ENCODE measurements at places on chromosomes 5 and 9. TPM values are rescaled to one million over a fixed set of nuclear protein-coding genes. Genes with fewer than 3 reads are reported as not detected.

- DNase-seq: no peak
Observed at GRCh38 chr5:175215906-175216305, 228.1 kb downstream of the DRD1 start.

DNA sequence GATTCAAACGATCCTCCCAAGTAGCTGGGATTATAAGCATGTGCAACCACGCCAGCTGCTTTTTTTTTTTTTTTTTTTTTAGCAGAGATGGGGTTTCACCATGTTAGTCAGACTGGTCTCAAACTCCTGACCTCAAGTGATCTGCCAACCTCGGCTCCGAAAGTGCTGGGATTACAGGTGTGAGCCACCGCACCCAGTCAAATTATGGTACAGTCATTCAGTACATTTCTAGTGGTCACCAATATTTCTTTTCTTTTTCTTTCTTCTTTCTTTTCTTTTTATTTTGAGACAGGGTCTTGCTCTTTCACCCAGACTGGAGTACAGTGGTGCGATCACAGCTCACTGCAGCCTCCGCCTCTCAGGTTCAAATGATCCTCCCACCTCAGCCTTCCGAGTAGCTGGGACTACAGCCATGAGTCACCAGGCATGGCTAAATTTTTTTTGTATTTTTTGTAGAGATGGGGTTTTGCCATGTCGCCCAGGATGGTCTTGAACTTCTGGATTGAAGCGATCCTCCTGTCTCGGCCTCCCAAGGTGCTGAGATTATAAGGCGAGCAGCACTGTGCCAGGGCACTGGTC lies 25.4 kb upstream of the DCP2 start:
- DNase-seq: no peak

The CCNO gene
- 0.70 TPM for total RNA-seq

DNA sequence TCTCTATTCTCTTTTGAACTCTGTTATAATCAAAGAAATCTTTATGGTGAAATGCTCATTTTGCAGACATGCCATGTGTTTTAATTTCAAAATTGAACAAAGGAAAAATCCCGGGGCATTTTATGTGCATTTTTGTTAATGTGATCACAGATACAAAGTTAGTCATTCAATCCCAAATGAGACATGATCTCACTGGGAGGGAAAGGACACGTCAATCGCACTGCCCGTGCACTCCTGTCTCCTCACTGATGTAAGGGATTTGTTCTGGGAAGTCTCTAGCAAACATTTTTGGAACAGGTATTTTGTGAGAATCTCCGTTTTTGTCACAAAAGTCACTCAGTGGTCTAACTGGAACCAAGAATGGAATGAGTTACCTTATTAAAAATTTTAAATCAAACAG lies 97.9 kb upstream of the RANBP6 start:
- DNase-seq: no peak

- DNase-seq: no peak
Observed at GRCh38 chr9:83420486-83420885, 117.7 kb downstream of the FRMD3 start.

The AQP7 gene
- total RNA-seq: not detected

The CDKN2A gene
- total RNA-seq: 54.6 TPM

The PCDHGB7 gene
- total RNA-seq: 23.4 TPM

The OBP2B gene
- total RNA-seq: not detected

The IFNA21 gene
- not detected for total RNA-seq

The GDNF gene
- 0.10 TPM for total RNA-seq

GRCh38 chr5:124996023-124996763 lies 249.8 kb upstream of the ZNF608 start:
- no peak for DNase-seq

DNA sequence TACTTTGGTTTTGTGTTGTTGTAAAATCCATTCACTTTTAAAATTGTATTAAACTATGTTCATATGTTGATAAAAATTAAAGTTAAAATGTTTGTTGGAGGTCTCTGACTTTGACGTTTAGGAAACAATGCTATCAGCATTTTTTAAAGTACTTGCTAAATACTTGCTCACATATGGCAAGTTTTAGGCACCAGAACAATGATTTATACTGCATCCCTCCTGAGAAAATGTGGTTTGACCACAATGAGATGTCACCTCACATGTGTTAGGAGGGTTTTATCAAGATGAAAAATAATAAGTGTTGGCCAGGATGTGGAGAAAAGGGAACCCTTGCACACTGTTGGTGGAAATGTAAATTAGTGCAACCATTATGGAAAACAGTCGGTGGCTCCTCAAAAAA lies 180.8 kb downstream of the HSD17B3 start:
- DNase-seq: no peak

The IFNK gene
- total RNA-seq: not detected

- DNase-seq: no peak
Observed at GRCh38 chr5:103891151-103891550, 328.6 kb upstream of the NUDT12 start.

The CAMK2A gene
- not detected for total RNA-seq
